ENCODE measurements at places on chromosomes 13 and 19.

- no peak for DNase-seq
These were observed 59.6 kb downstream of the PDS5B start for GRCh38 chr13:32645854-32646253.

DNA sequence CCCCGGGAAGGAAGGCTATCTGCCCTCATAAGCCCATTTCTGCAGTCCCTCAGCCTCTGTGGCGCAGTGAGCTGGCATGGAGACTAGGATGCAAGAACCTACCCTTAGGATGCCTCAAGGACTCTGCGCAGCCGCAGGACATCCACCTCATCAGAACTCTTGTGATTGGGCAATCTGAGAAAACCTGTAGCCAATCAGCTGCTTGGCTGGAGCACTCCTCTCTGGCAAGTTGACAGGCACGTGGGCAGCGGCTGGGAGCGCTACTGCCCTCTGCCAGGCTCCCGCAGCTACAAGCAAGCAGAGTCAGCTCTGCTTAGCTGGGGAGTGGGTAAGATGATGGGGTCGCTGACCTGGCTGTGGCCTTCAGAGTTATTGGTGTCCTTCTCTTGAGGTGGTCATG is 1.5 kb upstream of the ECSIT start:
- peak; percentile 58 for DNase-seq

- no peak for DNase-seq
These were observed 53.7 kb upstream of the MAB21L1 start for GRCh38 chr13:35530147-35530546.

- DNase-seq = no peak
These were observed 34.1 kb upstream of the TFDP1 start for GRCh38 chr13:113550453-113550852.

DNA sequence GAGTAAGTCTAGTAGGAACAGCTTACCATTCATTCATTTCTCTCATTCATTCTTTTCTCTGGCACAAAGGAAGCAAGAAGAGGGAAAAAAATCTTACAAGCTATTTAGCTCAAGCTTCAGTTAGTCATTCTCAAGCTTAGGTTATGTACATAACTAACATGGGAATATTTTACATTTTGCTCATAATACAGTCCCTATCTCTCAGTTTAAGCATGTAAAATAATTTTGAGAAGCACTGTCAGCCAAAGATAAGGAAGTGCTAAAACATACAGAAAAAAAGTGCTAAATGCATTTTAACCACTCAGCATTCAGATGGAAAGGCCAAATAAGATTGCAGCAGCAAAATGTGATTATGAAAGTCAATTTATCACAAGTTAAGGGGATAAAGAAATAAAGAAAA is 7.9 kb downstream of the RBM26 start:
- no peak for DNase-seq

DNA sequence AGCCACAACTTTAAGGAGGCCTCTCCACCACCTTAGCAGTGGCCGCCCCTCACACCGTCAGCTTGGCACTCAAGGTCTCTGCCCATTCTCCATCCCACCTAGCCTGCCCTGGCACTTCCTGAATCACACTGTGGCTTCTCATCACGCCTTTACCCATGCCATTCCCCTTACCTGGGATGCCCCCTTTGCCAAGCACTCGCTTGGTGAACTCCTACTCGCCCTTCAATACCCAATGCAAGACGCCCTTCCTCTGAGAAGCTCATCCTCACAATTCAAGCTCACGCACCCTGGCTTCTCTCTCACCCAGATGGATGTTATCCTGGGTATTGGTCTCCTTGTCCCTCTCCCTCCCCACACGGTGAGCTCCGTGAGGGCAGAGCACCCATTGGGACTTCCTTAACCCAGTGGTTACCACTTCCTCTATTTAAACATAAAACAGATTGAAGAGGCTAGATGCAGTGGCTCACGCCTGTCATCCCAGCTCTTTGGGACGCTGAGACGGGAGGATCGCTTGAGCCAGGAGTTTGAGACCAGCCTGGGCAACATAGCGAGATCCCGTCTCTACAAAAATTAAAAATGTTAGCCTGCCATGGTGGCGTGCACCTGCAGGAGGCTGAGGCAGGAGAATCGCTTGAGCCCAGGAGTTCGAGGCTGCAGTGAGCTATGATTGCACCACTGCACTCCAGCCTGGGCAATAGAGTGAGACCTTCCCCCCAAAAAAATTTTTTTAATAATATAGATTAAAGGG is 12.6 kb upstream of the SHD start:
- no peak for DNase-seq

- no peak for DNase-seq
These were observed 8.6 kb downstream of the CRB3 start for GRCh38 chr19:6472713-6473112.

GRCh38 chr13:44713788-44714469 is 137.8 kb upstream of the TSC22D1 start:
- DNase-seq = no peak

- DNase-seq = no peak
These were observed 60.0 kb upstream of the GPR183 start for GRCh38 chr13:99367106-99367616.

- DNase-seq = no peak
These were observed 38.0 kb downstream of the TPT1 start for GRCh38 chr13:45303026-45303425.

DNA sequence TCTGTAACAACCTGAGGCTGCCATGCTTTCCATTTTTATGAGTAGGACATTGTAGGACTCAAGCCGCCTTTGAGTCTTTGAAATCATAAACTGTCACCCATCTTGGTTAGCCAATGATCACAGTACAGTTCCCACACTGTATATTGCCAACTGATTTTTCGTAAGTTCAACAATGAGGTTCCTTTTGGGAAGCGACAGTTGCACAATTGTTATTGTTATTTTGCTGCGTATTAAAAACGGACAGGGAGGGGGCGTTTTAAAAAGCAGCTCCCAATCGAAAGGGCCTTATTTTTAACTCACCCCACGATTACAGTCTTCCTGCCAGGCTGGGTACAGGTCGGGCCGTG is 601 bp downstream of the SLC46A3 start:
- no peak for DNase-seq

DNA sequence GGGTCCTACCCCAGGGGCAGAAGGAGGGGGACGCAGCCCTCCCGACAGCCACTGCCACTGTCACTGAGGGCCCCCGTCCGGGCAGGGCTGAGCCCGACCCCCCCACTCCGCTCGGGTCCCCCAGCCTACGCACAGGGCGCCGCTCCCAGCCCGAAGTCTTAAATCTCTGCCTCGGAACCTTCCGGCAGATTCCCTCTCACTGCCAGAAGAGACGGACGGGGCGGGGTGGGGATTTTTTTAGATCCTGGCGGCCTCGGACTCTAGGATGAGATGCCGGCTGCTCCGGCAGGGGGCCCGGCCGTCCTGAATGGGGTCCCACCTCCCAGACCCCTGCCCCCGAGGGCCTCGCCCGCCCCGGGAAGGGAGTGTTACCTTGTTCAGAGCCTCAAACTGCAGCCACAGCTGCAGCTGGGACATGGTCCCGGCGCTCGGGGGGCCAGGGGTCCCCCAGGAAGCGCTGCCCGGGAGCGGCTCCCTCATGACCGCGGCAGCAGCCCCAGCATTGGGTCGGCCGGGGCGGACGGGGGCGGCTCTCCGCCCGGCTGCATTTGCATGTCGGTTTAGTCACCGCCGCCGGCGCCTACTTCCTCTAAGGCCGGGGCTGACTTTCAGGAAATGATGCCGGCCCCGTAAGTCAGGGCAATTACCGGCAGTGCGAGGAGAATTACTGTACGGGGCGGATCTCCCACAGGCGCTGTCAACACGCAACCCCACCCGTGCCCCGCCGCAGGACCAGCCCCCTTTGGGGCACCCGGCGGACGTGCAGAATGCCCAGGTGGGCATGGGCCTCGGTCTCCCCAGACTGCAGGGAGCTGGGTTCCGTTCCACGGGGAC is 28.1 kb downstream of the GPX4 start:
- DNase-seq = peak; percentile 93

DNA sequence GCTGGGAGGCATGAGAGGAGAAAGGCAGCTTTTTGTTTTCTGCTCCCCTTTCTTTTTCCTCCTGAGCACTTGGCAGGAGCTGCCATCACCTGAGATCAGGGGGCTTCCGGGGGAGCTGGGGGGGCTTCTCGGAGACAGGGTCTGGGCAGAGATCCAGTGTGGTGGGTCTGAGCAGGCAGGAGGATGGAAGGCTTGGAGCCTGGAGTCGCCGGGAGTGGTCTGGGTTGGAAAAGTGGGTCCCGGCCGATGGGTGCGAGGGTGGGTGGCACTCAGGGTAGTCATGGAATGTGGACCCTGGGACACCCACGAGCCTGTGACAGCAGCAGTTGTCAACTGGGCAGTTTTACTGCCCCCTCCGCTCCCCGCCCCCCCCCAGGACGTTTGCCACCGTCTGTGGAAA is 2.2 kb upstream of the ADM5 start:
- no peak for DNase-seq

DNA sequence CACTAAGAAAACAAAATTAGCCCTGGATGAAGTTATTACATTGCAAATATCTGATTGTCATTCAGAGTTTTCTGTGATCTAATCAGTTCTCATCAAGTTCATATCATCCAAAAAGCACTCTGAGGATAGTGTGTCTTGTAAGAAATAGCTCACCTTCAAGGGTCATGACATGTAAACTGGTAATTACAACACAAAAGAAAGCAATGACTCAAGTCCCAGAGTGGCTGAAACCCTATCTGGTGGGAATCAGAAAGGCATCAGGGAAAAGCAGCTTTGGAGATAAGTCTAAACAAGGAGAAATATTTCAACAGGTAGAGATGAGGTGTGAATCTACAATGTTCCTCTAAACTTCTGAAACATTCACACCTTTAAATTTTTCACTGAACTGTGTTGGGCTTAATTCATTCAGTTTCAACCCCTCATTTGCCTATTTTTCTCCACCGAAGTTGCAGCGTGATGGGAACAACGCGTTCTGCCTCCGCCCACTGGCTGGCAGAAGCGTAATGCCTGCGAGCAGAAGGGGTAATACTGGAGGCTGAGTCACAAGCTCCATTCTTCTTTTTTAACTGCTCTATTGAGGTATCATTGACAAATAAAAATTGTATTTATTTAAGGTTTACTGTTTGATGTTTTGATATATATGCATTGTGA is 155.2 kb upstream of the IPO5 start:
- no peak for DNase-seq

- DNase-seq = no peak
These were observed 113.3 kb upstream of the SPRY2 start for GRCh38 chr13:80454245-80454644.

GRCh38 chr19:50040967-50041366 is 15.2 kb downstream of the ZNF473 start:
- no peak for DNase-seq

DNA sequence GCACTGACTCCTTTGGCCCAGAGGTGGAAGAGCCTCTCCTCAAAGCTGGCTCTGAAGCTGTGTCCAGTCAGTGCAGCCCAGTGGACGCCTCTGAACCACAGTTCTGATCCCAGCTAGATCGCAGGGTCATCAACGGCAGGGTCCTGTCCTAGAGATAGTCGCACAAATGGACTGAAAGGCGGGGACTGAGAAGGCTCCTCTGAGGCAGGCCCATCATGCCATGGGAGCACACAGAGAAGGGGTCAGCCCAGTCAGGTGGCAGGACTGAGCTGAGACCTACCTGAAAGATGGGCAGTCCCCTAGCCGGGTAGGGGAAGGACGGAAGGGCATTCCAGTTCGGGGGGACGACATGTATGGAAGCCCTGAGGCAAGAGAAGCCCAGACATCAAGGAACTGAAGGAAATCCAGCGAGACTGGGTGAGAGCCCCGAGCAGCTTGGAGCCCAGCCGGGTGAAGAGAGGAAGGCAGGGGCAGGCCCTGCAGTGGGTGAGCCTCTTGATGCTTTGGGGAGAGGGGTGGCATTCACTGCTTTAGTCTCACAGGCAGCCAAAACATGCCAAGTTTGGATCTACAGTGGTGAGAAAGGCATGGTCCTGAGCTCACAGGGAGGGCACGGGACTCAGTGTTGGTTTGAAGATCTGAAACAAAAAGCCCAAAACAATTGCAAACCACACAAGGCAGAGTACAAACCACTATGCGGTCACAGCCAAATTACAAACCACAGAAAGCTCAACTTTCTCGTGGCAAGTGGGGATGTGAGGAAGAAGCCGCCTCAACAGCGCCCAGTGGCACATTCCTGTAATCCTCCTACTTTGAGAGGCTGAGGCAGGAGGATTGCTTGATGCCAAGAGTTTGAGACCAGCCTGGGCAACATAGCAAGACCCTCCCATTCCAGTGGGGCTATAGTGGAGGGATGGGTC is 10.0 kb downstream of the CALM3 start:
- DNase-seq = peak; percentile 59

GRCh38 chr19:49595819-49596404 is 4.9 kb downstream of the PRR12 start:
- no peak for DNase-seq

- no peak for DNase-seq
These were observed 79.4 kb downstream of the MAP4K1 start for GRCh38 chr19:38538386-38538785.

- DNase-seq = no peak
These were observed 1.7 kb upstream of the PTGER1 start for GRCh38 chr19:14476673-14477401.

- DNase-seq = no peak
These were observed 153.1 kb downstream of the PCDH17 start for GRCh38 chr13:57784633-57785032.

DNA sequence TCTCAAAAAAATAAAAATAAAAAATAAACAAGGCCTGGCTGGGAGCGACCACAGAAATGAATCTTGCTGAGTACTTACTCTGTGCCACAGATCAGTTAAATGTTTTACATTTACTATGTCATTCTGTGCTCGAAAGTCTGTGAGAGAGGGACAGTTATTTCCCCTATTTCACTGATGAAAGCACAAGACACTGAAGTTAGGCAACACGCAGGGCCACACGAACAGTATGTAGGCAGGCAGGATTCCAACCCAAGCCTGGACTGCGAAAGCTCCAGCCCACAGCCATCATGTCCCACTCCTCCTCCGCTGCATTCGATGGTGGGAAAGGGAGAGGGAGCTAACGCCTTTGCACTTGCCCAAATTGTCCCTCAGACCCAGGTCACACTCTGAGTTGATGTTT is 34.2 kb downstream of the RUBCNL start:
- no peak for DNase-seq

GRCh38 chr13:104286566-104287290 is 1220.5 kb upstream of the SLC10A2 start:
- DNase-seq = no peak

DNA sequence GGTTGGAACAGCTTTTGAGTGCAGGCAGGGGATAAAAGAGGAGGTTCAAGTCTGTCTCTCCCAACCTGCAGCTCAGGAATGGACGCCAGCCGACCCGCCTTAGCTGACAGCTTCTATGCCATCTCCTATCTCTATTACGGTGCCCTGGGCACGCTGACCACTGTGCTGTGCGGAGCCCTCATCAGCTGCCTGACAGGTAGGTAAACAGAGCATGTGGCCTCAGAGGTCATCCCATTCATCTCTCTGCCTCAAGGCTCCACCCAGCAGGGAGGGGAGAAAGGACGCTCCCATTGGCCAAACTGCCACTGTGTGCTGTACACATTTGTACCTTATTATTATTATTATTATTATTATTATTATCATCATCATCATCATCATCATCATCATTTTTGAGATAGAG is 16.5 kb downstream of the SLC5A5 start:
- DNase-seq = no peak

GRCh38 chr19:53541971-53542370 is 4.0 kb downstream of the ZNF331 start:
- no peak for DNase-seq

- DNase-seq = no peak
These were observed 77.4 kb upstream of the LRCH1 start for GRCh38 chr13:46475541-46475991.

GRCh38 chr13:42176294-42176693 is 95.7 kb upstream of the AKAP11 start:
- no peak for DNase-seq

GRCh38 chr19:3100331-3100730 is 6.2 kb downstream of the GNA11 start:
- no peak for DNase-seq

GRCh38 chr13:70814684-70815083 is 706.4 kb upstream of the KLHL1 start:
- no peak for DNase-seq
